Activated CD4-positive, alpha-beta memory T cell treated with anti-CD3 and anti-CD28 coated beads for 36 hours (primary cell): ENCODE measurements at places on chromosomes 16 and 17. TPM values are rescaled to one million over a fixed set of nuclear protein-coding genes. Genes with fewer than 3 reads are reported as not detected.

Gene ATP2A3
- total RNA-seq, result 108 TPM

Gene DHX40
- 17.9 TPM for total RNA-seq

Gene CYLD
- total RNA-seq, result 133 TPM

Gene CD300H
- total RNA-seq, result not detected

GRCh38 chr17:44212507-44213402 is 6.7 kb downstream of the UBTF start:
- H3K36me3 ChIP-seq, result peaks cover 72% of the 10 kb centered on the region
- no peak overlapping the region for H3K4me3 ChIP-seq
- no peaks in the 10 kb centered on the region for H3K27me3 ChIP-seq
- DNase-seq, result no peak
- peaks cover 77% of the 10 kb centered on the region for H3K4me1 ChIP-seq

DNA sequence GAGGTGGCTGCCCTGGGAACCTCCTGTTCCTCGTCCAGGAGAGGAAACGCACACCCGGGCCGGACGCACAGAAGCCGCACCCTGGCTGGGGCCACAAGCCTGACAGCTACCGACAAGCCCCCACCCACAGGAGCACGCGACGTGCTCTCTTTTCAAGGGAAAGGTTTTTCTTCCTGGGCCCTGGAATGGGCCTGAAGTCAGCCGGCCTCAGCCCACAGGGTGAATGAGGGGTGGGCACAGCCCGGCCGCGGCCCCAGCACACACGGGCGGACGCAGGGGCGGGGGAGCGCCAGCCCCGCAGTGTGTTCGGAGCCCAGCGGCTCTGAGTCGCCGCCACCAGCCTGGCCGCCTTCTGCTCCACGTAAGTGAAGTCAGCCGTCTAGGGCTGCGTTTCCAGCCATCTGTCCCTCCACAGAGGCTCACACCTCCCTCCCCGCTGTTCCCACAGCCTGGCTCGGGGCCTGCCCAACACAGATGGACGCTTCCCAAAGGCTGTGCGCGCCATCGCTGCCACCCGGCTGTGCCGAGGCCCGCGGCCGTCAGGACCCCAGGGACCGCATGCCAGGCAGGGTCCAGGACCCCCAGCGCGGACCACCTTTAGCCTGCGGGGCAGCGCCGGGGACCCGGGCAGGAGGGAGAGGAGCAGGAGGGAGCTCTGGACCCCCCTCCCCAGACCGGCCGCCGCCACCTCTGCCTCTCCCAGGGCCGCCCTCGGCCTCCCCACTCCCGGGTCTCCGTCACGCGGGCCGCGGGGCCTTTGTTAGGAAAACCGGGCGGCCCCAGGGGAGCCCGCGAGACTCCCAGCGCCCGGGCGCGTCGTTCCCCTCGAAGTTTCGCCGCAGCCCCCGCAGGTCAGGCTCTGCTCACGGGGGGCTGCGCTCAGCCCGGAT is 36.8 kb downstream of the CBFA2T3 start:
- H3K4me1 ChIP-seq, result no peaks in the 10 kb centered on the region
- no peaks in the 10 kb centered on the region for H3K36me3 ChIP-seq
- H3K27ac ChIP-seq, result no peak overlapping the region
- peaks cover 44% of the 10 kb centered on the region for H3K27me3 ChIP-seq
- H3K4me3 ChIP-seq, result no peak overlapping the region
- peak; percentile 16 for DNase-seq

DNA sequence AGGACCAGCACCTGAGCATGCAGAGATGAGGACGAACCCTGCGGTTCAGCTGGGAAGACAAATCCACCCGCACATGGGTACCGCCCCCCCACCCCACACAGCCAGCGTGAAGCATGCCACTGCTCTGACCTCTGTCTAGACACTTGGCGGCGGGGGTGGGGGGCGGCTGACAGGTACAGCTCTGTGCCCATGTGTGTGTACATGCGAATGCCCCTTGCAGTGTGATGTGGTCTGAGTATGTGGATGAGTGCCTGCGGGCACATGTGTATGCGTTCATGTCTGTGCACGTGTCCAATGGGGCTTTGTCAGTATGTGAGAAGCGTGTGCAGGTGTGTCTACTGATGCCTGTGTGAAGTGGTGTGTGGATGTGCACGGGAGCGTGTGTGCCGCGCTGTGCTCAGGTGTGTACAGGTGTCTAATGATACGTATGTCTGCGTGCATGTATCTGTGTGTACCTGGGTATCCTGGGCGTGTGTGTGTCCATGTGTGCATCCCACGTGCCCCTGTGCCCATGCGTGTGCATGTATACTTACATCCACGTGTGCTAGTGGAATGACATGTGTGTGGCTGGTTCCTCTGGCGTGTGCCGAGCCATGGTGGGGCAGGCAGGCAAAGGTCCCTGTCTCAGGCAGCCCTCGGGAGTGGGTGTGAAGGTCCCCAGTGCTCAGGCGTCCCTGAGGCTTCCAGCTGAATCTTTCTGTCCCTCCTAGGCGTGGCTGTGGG is 636 bp upstream of the RAP1GAP2 start:
- H3K4me1 ChIP-seq, result peaks cover 70% of the 10 kb centered on the region
- H3K36me3 ChIP-seq, result no peaks in the 10 kb centered on the region
- H3K4me3 ChIP-seq, result peak overlapping the region; percentile 74
- DNase-seq, result no peak
- peaks cover 21% of the 10 kb centered on the region for H3K27me3 ChIP-seq

- H3K4me1 ChIP-seq, result peaks cover 21% of the 10 kb centered on the region
- no peak for DNase-seq
- no peak overlapping the region for H3K4me3 ChIP-seq
Measured at GRCh38 chr16:12553191-12553590, 250.5 kb downstream of the CPPED1 start.

DNA sequence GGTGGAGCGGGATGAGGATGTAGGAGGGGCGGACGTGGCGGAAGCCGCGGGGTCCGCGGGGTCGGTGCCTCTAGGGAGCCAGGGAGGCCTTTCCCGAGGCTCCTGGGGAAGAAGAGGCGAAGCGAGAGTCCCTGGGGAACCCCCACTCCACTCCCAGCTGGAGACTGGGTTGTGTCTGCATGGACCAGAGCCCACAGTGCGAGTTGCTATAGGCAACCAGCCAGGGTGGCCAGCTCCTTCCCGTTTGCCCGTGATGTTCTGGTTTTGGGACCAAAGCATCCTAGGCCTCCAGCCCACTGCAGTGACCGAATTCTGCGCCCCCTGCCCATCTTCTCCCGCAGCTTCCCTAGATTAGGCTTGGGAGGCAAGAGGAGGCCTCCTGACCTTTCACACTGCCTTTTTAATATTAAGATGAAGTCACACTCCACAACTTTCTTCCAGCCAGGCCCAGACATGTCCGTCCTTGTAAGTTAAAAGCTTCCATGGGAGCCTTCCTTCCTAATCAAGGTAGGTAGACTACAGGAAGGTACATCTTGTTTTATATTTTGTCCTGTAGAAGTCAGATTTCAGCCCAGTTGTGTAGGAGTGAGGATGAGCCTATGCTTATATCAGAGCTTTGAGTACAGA is 469 bp downstream of the AMZ2 start:
- no peak for DNase-seq
- H3K27ac ChIP-seq, result peak overlapping the region; percentile 99
- H3K4me1 ChIP-seq, result peaks cover 55% of the 10 kb centered on the region
- H3K36me3 ChIP-seq, result peaks cover 47% of the 10 kb centered on the region

DNA sequence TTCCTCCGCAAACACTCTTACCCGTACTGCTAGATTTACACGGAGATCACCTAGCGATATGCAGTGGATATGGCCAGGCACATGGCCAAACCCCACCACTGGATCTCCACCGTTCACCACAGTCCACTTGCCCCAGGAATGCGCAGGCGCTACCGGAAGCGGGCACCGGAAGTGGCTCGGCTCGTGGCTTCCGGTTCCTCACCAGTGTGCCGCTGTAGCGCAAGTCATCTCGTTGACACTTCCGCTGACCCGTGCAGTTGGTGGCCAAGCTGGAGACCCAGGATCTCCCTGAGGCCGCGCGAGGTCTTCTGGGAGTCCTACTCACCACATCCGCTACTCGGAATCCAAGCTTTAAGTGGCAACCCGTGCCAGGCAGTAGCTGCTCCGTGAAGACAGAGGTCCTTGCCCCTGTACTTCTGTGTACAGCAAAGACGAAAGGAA is 11.5 kb downstream of the ZNF597 start:
- peak; percentile 77 for DNase-seq
- peaks cover 9% of the 10 kb centered on the region for H3K4me1 ChIP-seq
- peak overlapping the region; percentile 34 for H3K4me3 ChIP-seq
- peaks cover 11% of the 10 kb centered on the region for H3K36me3 ChIP-seq
- peak overlapping the region; percentile 11 for H3K27ac ChIP-seq

DNA sequence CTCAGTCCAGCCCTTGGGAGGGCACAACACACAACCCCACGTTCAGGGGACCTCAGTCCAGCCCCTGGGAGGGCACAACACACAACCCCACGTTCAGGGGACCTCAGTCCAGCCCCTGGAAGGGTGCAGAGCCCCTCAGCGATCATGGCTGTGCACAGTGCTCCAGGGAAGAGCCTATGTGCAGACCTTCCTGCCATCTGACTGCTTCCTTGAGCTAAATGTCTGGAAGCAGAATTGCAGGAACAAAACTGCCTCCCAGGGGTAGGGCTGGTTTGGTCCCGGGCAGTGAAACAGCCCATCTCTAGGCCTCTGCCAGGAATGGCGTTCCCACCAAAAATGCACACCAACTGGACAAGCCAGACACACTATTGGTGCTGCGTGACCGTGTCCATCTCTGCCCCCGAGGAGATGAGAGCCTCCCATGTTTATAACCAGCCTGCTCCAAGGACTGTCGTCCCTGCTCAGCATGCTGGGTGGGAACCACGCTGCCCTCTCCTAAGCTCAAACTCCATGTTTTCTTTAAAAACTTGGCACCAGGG is 44.0 kb downstream of the ZNF276 start:
- peak overlapping the region; percentile 61 for H3K27ac ChIP-seq
- DNase-seq, result no peak
- H3K36me3 ChIP-seq, result peaks cover 61% of the 10 kb centered on the region
